Motor neuron (in vitro differentiated cells): ENCODE measurements at places on chromosomes 5 and 9. TPM values are rescaled to one million over a fixed set of nuclear protein-coding genes. Genes with fewer than 3 reads are reported as not detected.

DNA sequence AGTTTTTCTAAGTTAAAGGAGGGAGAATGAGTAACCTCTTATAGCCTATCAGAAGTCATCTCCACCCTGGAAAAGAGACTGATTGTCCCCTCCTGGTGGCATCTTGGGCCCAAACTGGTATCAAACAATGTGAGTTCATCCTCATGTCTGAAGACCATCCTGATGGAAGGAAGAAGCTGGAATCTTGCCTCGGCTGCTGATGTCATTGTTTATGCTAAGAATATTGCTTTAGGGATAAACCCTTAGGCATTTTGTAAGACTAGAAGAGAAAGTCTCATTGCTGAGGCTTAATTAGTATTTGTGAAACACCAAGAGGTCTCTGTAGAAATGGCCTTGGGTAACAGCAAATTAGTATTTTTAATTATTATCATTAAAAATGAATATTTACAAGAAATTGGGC, 65.7 kb upstream of the KCNN2 start:
- ATAC-seq, result no peak

GRCh38 chr5:62183727-62184126, 122.3 kb upstream of the KIF2A start:
- ATAC-seq, result no peak

DNA sequence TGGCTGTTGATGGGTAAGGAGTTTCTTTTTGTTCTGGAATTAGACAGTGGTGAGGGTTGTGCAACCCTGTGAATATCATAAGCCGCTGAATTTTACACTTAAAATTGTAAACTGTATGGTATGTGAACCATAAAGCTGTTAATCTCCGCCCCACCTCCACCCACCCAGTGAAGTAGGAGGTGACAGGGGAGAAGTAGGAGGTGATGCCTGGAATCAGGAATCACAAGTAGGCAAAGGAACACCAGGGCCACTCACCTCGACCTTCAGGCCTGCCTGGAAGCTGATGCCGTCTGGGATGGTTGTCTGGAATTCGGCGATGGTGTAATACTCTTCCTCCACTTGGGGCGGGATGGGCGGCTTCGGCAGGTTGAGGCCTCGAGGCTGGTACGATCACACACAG, 62.3 kb upstream of the UBTD2 start:
- no peak for ATAC-seq

DNA sequence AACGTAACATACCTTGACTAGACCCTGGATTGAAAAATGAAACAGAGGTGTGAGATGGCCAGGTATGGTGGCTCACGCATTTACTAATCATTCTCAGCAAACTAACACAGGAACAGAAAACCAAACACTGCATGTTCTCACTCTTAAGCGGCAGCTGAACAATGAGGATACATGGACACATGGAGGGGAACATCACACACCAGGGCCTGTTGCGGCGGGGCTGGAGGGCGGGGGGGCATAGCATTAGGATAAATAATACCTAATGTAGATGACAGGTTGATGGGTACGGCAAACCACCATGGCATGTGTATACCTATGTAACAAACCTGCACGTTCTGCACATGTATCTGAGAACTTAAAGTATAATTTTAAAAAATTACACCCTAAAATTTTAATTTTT, 15.9 kb downstream of the RAPGEF6 start:
- no peak for ATAC-seq

GRCh38 chr9:138098908-138099791, 221.6 kb downstream of the CACNA1B start:
- ATAC-seq, result no peak

- no peak for ATAC-seq
Observed at GRCh38 chr5:150627731-150628545, 12.5 kb upstream of the SYNPO start.

Gene ECSCR
- not detected in 2 replicates for total RNA-seq

Gene SPATA31E1
- 0.73 and 0.76 TPM in 2 replicates for total RNA-seq

GRCh38 chr5:89275066-89275855, 392.3 kb upstream of the MEF2C start:
- ATAC-seq, result no peak

GRCh38 chr9:114900942-114901802, 29.2 kb downstream of the TNFSF8 start:
- ATAC-seq, result no peak

Gene LCN9
- total RNA-seq, result 1.4 and 1.7 TPM in 2 replicates

GRCh38 chr5:111169269-111169668, 54.9 kb upstream of the CAMK4 start:
- ATAC-seq, result no peak

- ATAC-seq, result no peak
Observed at GRCh38 chr9:111106202-111106601, 67.9 kb upstream of the LPAR1 start.

DNA sequence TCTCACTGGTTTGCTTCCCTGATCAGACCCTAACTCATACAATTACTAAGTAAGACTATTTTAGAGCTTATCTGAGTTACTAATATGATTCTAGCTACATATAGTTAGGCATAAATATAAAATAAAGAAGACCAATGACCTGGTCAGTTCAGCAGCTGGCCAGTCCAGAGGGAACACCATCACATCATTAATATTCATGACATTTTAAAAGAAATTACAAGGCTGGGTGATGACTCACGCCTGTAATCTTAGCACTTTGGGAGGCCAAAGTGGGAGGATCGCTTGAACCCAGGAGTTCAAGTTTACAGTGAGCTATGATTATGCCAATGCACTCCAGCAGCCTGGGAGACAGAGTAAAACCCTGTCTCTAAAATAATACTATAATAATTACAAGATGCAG, 37.0 kb upstream of the CDC42SE2 start:
- ATAC-seq, result no peak

Gene TMEM252
- total RNA-seq, result not detected in 2 replicates

Gene PCDHB6
- 2.3 and 4.6 TPM in 2 replicates for total RNA-seq

Gene PDZD2
- 3.8 and 3.9 TPM in 2 replicates for total RNA-seq

DNA sequence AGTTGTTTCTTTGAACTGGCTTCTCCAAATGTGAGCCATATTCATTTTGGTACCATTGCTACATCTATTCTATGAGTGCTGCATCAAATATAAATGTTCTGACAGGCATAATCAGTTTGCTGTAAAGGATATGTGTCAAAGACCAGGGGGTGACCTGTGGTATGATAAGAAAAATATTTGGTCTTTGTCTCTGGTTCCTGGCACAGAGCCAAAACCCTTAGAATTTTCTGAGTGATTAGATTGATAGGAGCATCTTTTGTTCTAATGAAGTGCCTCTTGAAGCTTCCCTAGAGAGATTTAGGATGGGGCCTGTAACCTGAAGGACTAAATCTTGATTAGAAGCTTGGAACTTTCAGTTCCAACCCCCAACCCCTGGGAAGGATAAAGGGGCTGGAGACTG, 256.3 kb downstream of the NNT start:
- no peak for ATAC-seq

Gene MZB1
- 0.45 and 2.2 TPM in 2 replicates for total RNA-seq

- no peak for ATAC-seq
Observed at GRCh38 chr5:178627259-178627598, 379 bp upstream of the CLK4 start.

DNA sequence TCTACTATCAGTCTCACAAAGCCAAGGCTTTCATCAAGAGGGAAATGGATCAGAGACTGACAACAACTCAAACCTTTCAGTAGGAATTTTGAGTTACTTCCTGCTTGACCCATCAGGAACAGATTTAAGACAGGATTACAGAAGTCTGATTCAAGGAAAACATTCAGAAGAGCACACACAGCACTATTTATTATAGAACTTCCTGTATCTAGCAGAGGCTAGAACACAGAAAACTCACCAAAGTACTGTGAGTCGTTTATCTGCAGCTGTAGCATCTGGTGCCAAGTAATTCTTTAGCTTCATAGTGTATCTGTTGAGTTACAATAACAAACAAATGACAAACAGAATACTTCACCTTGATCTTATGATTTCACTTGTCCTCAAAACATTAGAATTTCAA, 13.8 kb downstream of the LEAP2 start:
- no peak for ATAC-seq

DNA sequence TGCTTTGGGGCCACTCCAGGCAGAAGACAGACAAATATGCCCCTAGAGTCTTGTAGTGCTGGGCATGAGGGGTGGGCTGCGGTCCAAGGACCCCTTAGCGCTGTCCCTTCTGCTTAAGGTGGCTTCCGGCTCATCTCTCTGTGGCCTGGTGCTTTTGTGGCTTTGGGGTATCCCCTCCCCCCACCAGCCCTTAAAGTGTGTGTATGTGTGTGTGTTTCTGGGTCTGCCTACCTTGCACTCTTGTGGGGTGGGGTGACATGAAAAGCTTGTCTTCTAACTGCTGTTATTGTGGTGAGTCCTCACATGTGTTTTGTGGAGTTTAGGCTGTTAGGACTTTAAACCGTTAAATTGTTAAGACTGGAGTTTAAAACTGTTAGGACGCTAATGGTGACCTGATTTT, 23.6 kb downstream of the MARCHF6 start:
- ATAC-seq, result no peak

DNA sequence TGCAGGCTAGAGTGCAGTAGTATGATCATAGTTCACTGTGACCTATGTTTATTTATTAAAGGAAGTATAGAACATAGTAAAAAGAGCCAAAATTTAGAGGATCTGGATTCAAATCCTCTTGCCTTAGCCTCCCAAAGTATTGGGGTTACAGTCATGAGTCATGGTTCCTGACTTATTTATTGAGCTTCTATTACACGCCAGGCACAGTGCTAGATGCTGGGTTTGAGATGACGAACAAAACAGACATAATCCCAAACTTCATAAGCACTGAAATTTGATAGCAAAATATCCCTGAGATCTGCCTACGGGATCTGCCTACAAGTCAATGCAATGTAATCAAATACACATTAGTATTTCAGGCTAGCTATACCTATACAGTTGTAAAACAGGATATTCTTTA, 2.5 kb downstream of the KIAA0825 start:
- ATAC-seq, result no peak

Gene MPDZ
- 23.6 and 24.0 TPM in 2 replicates for total RNA-seq

Gene CDKN2B-AS1
- total RNA-seq, result 2.0 and 2.1 TPM in 2 replicates

GRCh38 chr5:118249386-118249785, 739.0 kb downstream of the DTWD2 start:
- ATAC-seq, result no peak

DNA sequence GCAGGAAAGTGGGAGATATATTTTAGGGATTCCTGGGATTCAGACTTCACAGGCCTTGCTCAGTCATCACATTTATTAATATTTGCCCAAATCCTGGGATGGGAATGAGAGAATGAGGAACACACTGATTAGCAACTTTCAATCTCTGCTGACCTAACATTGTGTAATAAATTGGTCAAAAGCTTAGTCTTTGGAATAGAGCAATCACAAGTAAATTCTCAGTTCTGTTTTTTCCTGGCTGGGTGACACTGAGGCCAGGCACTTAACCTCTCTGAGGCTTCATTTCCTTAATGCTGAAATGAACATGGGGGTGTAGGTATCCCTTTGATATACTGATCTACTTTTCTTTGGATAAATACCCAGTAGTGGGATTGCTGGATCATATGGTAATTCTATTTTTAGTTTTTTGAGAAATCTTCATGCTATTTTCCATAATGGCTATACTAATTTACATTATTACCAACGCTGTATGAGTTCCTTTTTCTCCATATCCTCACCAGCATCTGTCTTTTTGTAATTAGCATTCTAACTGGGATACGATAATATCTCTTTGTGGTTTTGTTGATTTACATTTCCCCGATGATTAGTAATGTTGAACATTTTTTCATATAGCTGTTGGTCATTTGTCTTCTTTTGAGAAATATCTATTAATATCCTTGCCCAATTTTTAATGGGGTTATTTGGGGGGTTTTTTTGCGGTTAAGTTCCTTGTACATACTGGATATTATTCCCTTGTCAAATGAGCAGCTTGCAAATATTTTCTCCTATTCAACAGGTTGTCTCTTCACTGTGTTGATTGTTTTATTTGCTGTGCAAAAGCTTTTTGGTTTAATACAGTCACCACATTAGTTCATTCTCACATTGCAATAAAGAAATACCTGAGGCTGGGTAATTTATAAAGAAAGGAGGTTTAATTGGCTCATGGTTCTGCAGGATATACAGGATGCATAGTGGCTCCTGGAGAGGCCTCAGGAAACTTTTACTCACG, 36.8 kb upstream of the NIPBL start:
- peak; percentile 53 for ATAC-seq

DNA sequence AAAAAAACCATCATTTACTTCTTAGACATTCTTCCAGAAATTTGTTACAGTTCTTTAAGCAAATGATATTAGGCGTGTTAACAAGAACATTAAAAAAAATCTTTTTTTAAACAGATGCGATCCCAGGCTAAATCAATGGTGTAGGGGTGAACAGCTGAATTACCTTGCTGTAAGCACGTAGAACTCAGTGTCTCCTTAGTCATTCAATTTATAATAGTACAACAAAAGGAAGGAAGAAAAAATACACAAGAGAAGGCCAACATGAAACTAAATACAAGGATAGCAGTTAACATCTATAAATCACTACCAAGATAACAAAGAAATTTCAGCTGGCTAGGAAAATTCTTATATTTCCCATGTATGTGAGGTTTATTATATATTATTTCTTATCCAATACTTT, 35.4 kb downstream of the AGXT2 start:
- no peak for ATAC-seq

- no peak for ATAC-seq
Observed at GRCh38 chr9:111728617-111729366, 65.9 kb downstream of the SHOC1 start.

Gene DDX4
- 0.55 and 0.98 TPM in 2 replicates for total RNA-seq

- ATAC-seq, result peak; percentile 61
Observed at GRCh38 chr5:68245319-68245718, 29.8 kb downstream of the PIK3R1 start.

DNA sequence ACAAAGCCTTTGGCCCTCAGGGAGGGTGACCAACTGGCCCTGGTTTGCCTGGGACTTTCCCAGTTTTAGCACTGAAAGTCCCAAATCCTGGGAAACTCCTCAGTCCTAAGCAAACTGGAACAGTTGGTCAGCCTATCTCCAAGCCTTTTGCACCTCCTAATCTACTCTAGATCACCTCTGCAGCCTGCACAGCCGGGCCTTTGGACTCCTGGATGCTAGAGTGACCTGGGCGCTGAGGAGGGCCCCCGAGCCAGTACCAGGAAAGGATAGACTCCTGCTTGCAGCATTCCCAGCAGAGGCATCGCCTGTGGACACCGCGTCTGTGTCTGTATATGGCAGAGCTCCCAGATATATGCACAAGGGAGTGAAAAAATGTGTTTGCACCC, 15.1 kb downstream of the IRF1 start:
- peak; percentile 22 for ATAC-seq

GRCh38 chr5:108516785-108517184, 134.9 kb upstream of the FBXL17 start:
- ATAC-seq, result no peak

Gene PCDHAC2
- total RNA-seq, result 6.4 and 6.8 TPM in 2 replicates

GRCh38 chr5:81519217-81519905, 125.4 kb upstream of the ACOT12 start:
- no peak for ATAC-seq

Gene RFESD
- 2.3 and 2.5 TPM in 2 replicates for total RNA-seq
